ENCODE measurements at places on chromosomes 11 and 22.

- DNase-seq = no peak
Measured at GRCh38 chr11:27972522-27973170, 135.3 kb downstream of the KIF18A start.

- DNase-seq = no peak
Measured at GRCh38 chr11:31812383-31813381, 1.6 kb upstream of the PAX6 start.

DNA sequence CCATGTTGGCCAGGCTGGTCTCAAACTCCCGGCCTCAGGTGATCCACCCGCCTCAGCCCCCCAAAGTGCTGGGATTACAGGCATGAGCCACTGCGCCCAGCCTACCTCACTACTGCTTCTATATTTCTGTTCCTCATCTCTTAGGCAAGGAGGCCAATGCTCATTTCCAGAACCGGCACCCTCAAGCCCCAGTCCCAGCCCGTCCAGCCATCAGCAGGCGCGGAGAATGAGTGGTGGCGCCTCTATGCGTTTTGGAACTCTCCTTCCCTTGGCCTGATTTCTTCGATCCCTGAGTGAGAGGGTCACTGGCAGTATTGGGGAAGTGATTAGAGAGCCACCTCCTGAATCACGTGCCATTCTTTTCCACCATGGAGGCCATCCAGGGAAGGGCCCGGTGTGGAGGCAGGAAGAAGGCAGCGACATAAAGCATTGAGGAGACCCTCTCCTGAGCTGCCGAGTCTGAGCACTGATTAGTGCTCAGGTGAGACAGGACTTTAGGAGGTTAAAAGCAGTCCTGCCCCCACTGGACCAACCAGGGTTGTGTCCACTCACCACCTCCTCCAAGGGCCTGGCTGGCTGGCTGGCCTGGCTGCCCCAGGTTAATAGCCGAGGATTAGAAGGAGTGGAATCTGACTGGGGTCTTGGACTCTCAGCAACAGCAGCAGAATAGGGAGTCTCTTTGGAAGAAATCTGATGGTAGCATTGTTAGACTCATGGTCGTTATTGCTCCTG lies 8.7 kb downstream of the GRIK4 start:
- DNase-seq = no peak

GRCh38 chr22:28331695-28332094 lies 347.9 kb downstream of the TTC28 start:
- DNase-seq = no peak

DNA sequence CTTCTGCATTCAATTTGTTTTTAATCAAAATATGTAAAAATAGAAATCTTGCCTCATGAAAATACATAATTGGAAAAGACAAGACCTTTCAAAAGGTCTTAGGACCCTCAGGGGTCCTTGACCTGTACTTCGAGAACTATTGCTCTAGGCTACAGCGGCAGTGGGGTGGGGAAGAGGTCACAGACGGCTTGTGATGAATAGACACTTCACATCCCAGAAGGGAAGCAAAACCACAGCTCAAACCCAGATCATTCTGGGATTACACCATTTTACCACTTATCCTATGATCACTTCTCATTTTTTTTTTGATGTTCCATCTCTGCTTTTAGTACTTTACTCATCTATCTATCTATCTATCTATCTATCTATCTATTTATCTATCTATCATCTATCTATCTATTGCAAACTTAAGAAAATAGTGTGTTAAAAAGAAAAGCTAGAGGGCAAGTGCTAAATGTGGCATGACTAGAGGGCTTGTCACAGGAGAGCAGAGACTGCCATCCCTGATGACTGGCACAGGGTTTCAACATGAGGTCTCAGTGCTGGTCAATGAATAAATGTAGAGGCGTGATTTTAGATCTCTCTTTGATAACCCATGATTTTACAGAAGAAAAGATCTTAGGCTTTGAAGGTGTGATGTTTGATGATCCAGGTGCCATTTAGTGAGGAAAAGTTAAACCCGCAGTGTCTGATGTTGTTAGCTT lies 37.1 kb downstream of the RNF141 start:
- no peak for DNase-seq

DNA sequence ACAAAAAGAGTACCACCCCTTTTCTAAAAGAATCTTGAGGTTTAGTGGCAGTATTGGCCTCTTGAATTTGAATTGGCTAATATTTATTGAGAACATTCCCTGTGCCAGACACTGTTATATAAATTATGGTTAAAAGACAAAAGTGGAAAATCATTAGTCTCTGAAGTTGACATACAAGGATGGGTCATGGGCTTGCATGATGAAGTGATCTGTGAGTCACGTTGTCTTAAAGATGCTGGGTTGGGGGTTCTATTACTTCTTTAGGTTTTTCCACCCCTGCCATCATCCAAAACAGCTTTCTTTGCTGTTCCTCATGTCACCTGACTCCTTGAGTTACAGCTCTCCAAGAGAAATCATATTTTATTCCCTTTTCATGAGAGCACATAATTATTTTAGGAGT lies 85.0 kb downstream of the CD44 start:
- DNase-seq = no peak

GRCh38 chr11:109405671-109406070 lies 16.3 kb upstream of the C11orf87 start:
- DNase-seq = peak; percentile 26

Data from HS-5 (cell line).